ENCODE measurements at places on chromosomes 4 and X. TPM values are rescaled to one million over a fixed set of nuclear protein-coding genes. Genes with fewer than 3 reads are reported as not detected.

Gene CDKL5
- 8.3 TPM for total RNA-seq

Gene TCEAL6
- not detected for total RNA-seq

Gene HCCS
- total RNA-seq, result 24.1 TPM

Gene TKTL2
- not detected for total RNA-seq

Gene TDO2
- not detected for total RNA-seq

DNA sequence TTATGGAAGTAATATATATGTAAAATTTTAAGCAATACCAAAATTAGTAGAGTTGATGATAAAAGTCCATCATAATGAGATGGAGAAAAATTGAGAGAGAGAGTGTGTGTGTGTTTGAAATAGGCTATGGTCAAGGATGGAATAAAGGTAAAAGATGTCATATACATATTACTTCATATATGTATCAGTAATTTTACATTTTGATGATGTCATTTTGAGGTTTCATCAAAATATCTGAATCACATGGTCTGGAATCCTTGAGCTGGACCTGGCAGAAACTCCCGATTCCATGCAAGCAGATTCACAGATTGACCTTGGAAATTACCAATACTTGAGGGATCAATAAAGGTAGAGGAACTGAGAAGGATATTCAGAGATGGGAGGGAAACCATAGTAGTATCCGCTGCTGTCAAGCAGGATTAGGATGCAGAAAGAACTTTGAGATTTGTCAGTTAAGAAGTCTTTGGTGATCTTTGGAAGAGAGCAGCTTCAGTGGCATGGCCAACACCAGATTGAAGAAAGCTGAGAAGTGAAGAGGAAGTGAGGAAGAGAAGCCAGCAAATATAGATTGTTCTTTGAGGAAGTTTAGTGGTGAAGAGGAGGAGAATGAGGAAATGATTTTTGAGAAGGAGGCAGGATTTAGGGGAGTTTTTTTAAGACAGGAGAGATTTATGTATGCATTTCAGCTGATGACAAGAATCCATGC is 21.5 kb downstream of the DNAAF6 start:
- no peak for ATAC-seq

GRCh38 chr4:121192480-121192879 is 28.4 kb upstream of the TNIP3 start:
- no peak for ATAC-seq

DNA sequence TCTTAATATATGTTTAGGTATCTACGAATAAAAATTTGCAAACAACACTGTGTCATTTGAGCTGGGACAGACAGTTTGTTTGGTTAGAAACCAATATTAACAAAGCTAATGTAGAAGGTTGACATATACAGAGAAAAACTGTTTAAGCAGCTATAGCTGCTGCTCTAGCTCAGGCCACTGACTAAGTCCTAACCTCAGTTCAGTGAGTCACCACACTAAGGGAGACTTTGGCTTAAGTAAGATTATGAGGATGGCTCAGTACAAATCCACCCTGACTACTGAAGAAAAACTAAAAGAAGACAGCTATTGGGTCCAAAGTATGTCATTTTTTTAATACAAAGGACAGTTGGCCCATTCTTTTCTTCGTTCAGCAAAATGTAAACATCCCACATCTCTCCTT is 717.3 kb upstream of the ACTRT1 start:
- no peak for ATAC-seq

DNA sequence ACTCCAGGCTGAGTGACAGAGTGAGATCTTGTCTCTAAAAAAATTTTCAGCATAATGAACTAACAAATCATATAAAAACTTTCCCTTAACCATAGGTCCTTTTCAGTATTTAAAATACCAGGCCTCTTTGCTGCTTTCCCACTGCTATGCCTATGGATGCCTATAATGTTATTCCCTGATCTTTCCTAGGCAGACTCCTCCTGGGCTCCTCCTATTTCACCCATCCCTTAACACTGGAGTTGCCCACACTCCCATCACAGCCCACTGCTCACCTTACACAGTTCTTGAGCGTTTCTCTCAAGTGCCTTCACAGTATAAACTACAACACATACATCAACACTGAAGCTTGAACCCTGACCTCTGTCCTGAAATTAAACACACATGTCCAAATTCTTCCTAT is 31.6 kb downstream of the PAPSS1 start:
- ATAC-seq, result no peak

DNA sequence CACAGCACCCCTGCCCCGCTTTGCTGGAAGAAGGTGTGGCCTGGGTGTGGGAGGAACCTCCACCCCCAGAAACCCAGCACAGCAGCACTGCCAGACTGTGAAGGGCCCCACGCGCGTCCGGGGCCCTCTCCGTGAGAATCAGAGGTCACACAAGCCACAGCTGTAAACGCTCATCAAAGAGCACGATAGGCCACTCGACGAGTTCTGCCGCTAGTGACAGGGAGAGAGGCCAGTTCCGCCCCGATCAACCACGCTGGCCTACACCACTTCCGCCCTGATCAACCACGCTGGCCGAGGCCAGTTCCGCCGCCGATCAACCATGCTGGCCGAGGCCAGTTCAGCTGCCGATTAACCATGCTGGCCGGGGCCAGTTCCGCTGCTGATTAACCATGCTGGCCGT is 25.9 kb upstream of the ADRA2C start:
- no peak for ATAC-seq

DNA sequence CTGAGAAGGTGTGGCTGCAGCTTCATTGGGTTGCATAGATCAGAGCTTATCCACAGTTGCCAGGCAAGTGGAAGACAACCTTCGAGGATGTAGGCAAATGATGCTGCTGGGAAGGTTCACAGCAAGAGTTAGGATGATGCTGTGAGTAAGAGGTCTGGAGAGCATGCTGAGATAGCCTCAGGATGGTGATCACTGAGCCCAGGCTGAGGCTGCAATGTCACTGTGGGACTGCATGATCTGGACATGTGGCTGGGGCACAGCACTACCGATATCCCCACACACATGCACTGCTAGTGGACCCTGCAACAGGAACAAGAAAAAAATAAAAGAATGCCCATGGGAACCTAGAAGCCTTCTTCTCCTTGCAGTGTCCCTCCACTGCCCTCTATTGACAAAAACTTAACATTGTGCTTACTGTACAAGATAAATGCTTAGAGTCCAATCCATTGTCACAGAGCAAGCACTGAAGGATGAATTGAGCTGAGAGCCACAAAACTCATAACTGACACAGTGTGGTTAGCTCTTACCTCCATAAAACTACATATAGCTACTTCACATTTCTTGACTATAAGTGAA is 105.6 kb downstream of the CNKSR2 start:
- no peak for ATAC-seq

DNA sequence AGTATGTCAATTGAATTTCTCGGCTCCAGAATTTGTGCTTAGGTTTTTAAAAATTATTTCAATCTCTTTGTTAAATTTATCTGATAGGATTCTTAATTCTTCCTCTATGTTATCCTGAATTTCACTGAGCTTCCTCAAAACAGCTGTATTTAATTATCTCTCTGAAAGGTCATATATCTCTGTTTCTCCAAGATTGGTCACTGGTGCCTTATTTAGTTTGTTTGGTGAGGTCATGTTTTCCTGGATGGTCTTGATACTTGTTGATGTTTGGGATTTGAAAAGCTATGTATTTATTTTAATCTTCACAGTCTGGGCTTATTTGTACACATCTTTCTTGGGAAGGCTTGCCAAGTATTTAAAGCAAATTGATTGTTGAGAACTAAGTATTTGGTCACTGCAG is 24.7 kb upstream of the HERC3 start:
- no peak for ATAC-seq

- peak; percentile 31 for ATAC-seq
Observed at GRCh38 chr4:158193171-158193749, 17.0 kb upstream of the TMEM144 start.

GRCh38 chr4:130053723-130054122 is 957.8 kb downstream of the C4orf33 start:
- no peak for ATAC-seq

GRCh38 chr4:101197350-101197749 is 150.0 kb downstream of the PPP3CA start:
- ATAC-seq, result no peak

DNA sequence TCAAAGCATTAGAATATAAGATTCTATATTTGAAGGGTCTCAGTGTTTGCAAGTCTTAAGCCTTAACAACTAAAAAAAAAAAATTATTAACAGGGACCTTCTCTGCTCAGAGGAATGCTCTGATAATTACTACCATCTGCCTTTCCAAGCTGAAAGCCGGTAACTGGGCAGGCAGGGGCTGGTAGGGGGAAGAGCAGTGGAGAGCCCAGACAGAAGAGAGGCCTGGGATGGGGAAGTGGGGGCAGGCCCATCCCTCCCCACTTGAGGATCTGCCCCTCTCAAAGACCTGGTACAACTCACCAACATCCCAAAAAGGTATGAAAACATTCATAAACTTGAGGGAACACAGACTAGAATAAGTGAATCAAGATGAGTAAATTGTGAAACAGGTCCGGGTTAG is 113.9 kb downstream of the QDPR start:
- no peak for ATAC-seq
